Common myeloid progenitor, CD34-positive (primary cell): ENCODE measurements at places on chromosomes 5 and 9.

DNA sequence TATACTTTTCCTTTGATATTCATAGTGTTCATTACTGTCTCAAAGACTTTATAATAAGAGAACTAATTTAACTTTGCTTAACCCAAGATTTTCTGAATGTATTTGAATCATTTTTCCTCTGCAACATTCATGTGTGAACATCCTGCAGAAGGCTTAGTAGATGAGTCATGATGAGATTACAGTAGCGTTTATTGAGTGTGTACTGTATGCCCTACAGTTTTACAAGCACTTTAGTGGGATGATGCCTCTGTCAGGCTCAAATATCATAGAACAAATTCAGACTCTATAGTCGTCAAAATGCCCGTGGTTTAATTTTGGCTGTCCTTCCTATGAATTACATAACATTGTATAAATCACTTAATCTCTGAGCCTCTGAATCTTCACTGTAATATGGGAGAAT, 41.2 kb downstream of the FYB1 start:
- peak; percentile 63 for DNase-seq

GRCh38 chr5:121937762-121938161, 24.0 kb upstream of the SRFBP1 start:
- no peak for DNase-seq

DNA sequence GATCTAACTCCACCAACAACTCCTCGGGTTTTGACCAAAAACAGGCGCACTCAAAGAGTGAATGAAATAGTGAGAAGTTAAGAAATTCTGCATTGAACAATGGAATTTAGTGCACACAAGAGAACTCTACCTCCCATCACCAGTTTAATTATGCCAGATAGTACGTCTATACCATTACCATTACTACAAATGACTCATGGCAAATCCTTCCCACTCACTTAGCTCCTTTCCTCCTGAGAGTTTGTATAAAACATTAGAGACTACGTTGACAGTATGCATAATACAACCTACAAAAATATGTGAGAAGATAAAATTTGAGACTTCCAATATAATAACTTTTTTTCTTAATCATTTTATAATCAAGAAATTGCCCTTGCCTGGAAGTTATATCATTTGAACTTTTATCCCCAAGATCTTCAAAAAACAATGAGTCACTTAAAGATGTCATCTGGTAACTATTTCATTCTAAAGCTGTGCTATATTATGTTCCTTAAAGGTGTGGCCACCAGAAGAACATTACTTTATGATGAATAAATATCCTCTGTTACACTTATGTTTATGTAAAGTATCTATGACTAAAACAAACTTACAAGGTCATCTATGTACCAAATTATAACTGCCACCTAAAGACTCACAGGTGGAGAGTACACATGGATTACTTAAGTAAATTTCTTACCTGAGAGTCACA, 297.9 kb upstream of the PTGER4 start:
- no peak for DNase-seq

GRCh38 chr5:169706758-169707450, 69.8 kb downstream of the DOCK2 start:
- DNase-seq: no peak

DNA sequence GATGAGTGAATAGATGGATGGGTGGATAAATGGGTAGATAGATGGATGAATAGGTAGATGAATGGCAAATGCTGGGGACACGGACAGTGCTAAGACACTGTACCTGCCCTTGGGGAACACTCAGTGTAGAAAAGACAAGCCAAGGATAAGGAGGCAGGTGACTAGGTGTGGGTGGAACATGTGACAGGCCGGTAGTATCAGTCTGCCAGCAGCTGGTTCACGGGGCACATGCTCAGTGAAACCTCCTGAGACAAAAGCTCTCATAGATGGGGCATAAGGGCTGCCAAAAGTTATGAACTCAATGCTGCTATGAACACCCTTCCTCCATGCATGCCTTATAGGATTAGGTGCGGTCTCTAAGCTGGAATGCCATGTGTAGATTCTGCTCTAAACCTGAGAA, 71.0 kb downstream of the C5orf15 start:
- no peak for DNase-seq

GRCh38 chr5:132067941-132068808, 5.4 kb upstream of the CSF2 start:
- no peak for DNase-seq

- no peak for DNase-seq
These were observed 163.3 kb downstream of the MACROH2A1 start for GRCh38 chr5:135235551-135236227.

DNA sequence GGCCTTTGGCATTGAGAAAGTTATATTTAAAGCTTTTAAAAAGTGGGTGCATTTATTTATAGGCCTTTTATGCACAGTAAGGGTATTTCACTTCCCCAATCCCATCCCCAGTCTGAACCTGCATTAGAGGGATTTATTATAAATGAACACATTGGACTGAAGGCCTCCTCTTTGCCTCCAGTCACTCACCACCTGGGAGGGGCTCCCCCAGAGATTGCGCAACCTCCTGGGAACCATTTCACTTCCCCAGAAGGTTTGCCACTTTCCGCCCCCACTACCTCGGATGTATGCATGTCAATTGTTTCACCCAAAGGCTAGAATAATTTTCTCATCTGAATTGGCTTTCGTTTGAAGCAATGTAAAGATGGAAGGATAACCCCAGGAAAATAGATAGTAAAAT, 29.8 kb upstream of the VCAN start:
- no peak for DNase-seq

DNA sequence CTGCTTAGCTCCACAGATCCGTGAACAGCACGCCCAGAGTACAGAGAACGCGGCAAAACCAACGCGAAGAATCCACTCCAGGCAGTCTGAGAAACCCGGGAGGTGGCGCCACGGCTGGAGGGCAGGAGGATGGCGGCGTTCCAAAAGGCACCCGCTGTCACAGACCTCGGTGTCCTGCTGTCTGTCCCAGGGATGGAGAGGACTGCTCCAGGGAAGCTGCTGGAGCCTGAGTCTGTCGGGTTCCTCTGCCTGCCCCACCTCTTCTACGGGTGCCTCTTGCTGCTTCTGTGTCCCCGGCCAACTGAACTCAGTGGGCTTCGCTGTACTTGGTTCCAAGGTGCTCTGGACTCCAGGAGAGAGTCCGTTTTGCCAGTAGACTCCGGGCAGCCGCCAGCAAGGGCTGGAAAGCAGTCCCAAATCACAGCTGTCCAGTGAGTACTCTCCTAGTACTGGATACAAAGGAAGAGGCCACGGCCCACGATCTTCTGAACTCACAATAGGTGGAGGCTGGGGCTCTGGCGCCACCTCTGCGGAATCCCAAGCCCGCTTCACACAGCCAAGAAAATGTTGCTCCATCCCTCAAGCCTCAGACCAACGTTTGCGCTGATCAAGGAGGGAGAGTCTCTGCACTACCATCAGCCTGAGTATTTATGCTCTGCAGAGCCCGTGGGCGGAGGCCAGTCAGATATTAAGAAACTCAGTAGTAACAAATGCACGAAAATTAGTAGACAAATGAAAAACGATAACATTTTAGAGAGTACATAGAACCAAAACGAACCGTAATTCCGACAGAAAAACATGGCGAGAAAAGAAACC, 440 bp downstream of the ANXA2R start:
- peak; percentile 75 for DNase-seq

- peak; percentile 75 for DNase-seq
These were observed 1.7 kb downstream of the ADAMTS16 start for GRCh38 chr5:5141625-5142525.

DNA sequence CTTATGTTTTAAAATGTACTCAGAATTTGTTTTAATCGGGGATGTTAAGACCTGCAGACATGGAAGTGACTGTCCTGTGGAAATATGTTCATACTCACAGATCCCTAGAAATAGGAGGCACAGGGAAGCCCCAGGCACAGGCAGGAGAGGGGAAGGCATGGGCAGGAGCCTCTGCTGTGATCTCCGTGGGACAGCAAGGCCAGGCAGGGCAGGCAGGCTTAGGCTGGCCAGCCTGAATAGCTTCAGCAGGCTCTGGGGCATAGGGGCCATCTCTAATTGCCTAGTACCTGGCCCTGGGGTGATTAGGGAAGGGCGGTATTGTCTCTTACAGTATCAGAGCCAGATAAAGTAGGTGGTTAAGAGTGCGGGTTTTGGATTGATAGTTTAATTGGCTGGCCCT, 59.8 kb upstream of the PLEKHG4B start:
- no peak for DNase-seq

DNA sequence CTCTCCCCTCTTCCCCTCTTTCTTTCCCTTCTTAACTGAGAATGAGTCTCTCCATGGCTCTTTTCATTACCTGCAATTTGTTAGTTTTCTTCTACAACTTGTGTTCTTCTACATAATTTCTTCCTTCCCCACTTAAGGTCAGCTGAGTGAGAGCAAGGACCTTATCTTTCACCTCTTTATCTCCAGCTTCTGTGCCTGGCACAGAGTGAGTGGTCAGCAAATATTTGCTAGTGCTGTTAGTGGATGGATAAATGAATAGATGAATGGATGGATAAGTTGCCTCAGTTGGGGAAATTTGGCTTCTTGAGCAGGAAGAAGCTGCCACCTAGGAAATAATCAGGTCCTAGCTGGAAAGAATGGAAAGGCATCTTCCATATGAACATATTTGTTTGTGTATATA, 44.6 kb upstream of the PPARGC1B start:
- no peak for DNase-seq

- no peak for DNase-seq
These were observed 758.5 kb upstream of the EDIL3 start for GRCh38 chr5:85143138-85143537.

- DNase-seq: peak; percentile 84
These were observed 129.8 kb downstream of the SLC12A2 start for GRCh38 chr5:128213340-128213739.

DNA sequence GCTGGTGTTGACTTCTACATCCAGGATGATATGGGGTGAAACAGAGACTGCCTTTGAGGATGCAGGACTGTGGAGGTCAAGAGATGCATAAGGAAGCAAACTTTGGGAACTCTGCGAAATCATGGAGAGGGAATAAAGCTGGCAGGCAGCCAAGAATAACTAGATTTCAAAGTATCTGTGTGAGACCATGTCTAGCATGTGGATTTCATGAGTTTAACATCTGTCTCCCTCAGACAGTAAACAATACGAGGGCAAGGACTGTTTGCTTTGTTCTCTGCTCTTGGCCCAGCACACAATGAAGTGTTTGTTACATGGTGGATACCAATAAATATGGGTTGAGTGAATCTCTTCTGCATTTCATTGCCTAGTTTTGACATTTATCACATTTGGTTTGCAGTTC, 71.3 kb downstream of the RASEF start:
- no peak for DNase-seq

DNA sequence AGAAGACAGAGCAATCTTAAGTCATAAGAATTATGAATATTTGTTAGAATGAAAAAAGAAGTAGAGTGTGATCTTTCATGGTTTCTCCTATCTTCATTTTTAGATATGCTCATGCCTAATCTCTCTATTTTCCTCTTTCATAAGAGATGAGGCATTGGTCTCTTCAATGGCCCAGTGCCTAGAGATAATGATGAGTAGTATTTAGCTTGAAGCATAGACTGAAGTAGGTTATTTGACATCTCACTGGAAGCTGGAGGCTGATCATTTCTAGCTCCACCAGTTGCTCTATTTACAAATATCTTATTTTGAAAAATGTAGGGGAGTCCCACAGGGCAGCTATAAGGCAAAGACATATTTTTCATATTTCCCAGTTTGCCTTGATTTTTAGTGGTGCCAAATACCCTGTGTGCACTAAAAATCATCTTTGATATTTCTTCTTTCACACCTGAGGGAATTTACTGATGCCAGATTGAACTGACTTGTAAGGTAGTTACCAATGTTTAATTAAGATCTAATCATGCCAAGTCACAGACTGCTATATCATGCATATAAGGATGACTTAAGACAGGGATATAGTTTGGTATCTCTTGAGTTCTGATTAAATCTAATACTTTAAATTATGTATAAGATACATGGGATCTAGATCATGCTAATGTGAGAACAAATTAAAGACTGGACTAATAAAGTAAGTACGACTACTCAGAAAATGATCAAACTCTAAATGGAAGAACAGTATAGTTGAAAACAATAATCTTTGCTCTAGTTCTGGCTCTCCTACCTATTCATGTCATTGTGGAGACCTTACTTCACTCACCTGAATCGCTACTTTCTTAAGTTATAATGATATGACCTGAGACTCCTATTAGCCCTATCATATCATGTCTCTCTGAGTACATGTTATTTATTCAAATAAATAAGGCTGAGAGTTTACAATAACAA, 108.2 kb upstream of the IFNE start:
- no peak for DNase-seq

DNA sequence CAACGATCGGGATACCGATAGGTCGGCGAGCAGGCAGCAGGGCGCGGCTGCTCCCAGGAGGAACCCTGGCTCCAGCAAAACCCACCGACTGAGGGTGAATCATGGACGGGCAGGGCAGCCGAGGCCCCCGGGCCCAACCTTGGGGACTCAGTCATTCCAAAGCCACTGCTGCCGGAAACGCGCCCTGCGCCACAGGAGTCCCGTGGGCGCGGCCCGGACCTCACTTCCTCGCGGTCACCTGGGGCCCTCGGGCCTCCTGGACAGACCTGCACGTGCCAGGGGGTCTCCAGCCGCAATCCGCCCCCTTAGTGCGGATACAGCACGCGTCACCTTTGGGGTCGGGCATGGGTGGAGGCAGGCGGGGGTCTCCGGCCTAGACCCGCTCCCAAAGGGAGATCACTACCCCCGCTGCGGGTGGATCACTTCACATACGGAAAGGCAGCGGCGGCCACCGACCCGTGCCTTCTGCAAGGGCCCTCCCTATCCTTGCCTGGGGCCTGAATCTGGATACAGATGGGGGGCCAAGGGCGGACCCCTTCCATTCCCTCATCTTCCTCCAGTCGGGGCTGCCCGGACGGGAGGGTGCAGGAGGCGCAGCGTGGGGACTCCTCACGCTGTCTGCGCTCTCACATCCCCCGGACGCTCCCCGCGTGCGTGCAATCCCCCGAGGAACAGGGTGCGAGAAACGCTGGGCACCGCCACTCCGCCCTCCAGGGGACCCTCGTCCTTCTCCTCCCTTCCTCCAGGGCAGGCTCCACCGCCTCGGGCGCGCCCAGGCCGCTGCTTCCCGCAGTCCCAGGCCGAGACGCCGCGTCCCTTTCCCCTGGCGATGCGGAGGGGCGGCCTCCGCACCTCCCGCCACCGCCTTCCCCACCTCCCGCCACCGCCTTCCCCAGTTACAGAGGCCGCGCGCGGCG, 586 bp downstream of the TXN start:
- peak; percentile 58 for DNase-seq

- peak; percentile 83 for DNase-seq
These were observed 199.4 kb downstream of the AUH start for GRCh38 chr9:91162311-91162710.

GRCh38 chr9:130539420-130540223, 39.8 kb upstream of the FUBP3 start:
- no peak for DNase-seq

DNA sequence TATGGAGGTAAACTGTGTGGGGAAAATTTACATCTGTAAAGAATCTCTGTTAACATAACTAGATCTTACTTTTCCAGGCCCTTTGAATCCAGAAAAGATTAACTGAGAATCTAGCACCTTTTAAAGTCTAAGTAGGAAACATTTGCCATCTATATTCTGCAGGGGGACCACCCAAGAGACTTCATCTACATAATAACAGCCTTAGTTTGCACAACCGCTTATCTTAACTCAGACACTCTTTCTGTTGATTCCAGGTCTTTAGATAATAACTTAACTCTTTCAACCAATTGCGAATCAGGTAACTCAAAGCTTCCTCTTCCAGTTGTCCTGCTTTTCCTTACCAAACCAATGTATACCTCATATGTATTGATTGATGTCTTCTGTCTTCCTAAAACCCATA, 53.4 kb downstream of the GDNF start:
- DNase-seq: no peak
